ENCODE measurements at places on chromosomes 1 and 21.
A peak's percentile ranks its signal among the peaks of the same experiment; 100 is the strongest.

DNA sequence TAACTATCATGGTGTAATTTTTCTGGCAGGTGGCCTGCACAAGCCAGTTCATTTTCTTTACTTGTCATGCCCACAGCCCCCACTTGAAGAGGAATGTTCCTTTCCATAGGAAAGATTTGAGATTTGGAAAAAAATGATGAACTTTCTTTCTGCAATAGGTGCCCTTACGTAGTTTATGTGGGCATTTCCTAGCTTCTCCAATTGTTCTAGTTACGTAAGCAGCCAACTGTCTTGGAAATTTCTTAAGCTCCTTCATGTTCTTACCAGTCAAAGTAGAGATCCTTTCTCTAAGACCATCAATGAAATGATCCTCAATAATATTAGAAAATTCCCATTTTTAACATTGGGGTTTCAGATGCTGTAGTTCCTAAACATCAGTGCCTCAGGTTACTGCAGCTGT is 109.5 kb upstream of the F3 start:
- DNase-seq: no peak

DNA sequence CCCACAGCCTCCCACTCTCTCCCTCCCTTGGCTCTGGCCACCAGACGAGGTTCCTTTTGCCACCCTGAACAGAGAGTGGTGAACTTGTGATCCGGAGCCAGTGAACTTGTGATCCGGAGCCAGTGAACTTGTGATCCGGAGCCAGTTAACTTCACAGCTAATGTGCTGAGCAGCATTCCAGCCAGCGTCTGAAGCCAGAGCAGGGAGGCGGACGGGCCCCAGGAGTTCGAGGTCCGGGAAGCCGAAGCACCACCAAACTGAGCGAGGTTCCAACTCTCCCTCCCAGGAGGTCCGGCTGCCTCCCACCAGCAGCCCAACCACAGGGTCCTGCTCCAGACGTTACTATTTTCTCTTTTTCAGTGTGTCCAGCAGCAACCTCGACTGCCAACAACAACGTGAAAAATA is 85.8 kb downstream of the SYF2 start:
- DNase-seq: no peak

- no peak for DNase-seq
These were observed 2.1 kb upstream of the CAPN9 start for GRCh38 chr1:230745071-230745470.

DNA sequence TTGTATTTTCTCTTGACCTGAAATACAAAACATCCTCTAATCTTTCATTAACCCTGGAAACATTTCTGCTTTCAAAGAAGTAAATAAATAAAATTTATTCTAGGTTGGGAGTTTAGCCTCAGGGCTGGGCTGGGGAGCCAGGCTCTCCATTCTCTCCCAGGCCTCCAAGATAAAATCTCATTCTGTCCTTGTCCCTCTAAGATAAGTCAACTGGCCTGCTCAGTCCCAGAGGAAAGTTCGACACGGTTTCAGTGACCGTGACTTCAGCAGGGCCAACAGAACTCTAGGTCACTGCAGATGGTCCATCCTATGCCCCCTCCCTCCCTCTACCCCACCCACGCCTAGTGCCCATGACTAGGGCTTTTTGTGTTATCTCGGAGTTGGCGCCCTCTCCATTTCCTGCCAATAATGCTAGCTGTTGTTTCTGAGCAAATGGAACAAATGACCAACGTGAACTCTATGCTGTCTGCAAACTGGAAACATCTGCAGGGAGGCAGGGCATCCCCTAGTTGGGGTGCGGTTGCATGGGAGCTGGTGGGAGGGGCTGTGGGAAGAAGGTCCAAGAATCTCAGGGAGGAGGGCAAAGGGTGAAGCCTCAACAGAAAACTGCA is 10.1 kb upstream of the ADORA3 start:
- DNase-seq: no peak

DNA sequence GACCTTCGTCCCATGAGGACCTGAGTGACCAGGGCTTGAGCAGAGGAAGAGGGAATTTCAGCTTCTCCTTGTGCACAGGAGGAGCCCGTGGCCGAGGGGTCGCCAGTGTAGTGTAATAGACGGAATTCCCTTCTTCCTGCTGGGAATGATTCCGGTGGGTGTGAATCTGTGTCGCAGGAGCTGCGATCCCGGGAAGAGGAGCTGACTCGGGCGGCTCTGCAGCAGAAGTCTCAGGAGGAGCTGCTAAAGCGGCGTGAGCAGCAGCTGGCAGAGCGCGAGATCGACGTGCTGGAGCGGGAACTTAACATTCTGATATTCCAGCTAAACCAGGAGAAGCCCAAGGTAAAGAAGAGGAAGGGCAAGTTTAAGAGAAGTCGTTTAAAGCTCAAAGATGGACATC is 34.4 kb downstream of the MAP3K21 start:
- DNase-seq: no peak

GRCh38 chr1:203206129-203206687 is 19.7 kb upstream of the CHI3L1 start:
- no peak for DNase-seq

GRCh38 chr1:70042090-70042731 is 163.2 kb downstream of the LRRC40 start:
- no peak for DNase-seq

GRCh38 chr21:38927776-38928175 is 122.0 kb downstream of the ETS2 start:
- DNase-seq: no peak

- no peak for DNase-seq
These were observed 6.6 kb upstream of the AMPD1 start for GRCh38 chr1:114701931-114702330.

DNA sequence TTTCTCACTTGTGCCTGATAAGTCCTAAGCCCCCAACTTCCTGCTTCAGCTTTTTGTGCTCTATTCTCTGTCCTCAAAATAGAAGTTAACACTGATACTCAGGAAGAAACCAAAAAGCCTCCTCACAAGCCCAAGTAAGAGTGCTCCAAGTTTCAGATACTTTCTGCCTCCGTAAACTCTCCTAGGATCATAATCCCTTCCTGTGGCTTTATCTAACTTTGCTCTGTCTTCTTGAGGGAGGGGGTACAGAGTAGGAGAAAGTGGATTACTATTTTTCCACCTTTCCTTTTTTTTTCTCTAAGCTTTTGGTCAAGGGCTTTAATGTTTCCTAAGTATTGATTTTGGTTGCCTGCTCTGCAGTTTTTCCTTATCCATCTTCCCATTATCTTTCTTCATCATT is 54.6 kb downstream of the DPH5 start:
- no peak for DNase-seq

DNA sequence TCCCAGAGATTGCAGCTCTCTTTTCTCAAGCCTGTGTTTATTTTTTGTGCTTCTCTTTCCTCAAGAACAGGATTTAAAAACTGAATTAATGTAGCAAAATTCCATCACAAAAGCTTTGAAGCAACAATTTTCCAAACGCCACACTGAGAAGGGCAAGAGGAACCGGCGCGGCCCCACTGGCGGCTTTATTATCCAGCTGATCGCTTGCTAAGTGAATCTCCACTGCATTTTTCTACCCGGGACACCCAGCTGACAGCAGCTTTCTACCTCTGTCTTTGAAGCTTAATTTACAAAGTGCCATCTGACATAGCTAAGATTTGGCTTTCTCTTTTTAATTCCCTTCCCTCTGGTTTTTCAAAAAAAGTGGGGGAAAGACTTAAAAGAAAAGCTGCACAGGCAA is 369.3 kb upstream of the C1orf174 start:
- DNase-seq: no peak

GRCh38 chr1:114550336-114550735 is 31.1 kb downstream of the BCAS2 start:
- DNase-seq: no peak

GRCh38 chr1:55067022-55067778 is 27.9 kb downstream of the PCSK9 start:
- no peak for DNase-seq

DNA sequence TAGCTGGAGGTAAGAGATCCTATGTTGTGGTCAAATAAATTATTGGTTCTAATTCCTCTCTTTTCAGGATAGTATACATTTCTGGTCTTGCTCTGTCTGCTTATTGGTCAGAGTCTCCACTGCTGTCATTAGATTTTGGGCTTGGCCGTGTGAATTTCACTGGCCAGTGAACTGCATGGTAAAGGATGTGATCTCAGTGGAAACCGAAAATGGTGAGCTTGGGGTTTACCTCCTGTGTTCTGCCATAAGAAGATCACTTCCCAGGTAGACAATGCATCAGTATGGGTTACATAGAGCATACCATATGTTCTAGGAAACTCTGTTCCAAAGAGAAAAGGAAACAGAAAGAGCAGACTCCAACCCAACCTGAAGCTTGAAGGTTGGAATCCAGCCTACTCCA is 1123.3 kb upstream of the B3GALT2 start:
- no peak for DNase-seq

DNA sequence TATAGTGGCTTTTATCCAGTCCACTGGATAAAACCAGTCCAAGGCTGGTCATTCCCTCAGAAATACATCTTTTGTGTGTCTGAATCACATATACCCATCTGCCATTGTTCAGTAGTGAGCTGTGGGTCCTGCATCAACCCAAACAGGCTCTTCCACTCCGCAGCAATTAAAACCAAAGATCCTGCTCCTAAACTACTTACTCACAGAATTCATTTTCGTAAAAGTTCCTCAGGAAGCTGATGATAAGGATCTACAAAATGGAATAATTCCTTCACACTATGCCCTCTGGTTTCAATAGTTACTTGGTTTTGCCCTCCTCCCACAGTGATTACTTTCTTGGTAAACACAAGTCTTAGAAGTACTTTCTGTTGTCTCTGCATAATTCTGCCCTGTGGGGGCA is 5.1 kb upstream of the MFSD2A start:
- no peak for DNase-seq

- no peak for DNase-seq
These were observed 9.0 kb upstream of the CDC20 start for GRCh38 chr1:43349594-43350306.

- peak; percentile 10 for DNase-seq
These were observed 48.5 kb upstream of the ACOT11 start for GRCh38 chr1:54499360-54500106.

DNA sequence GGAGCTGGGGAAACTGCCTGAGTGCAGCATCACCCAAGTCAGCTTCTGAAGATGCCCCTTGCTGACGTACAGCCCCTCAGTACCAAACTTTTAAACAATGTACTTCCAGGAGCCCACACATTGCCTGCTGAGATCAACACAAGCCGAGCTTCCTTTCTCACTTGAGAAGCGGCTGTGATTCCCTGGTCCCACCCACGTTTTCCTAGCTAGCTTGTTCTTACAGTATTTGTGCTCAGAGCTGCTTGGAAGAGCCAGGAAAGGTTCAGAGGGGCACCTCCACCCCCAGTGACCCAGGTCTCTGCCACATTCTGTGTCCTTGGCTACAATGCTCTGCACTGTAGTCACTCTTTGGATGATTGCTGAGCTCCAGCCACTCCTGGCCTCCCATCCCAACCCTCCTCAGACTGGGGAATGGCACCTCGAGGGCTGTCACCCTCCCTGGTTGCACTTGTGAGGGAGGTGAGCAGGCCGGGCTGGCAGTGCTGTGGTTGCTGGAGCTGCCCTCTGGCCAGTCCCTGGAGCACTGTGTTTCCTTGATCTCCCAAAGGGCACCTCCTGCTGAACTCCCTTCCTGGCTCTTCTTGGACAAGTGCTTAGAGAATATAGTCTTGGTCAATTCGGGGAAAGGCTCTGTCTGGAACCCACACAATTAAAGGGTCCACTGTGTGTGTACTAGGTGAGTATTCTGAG is 355.1 kb downstream of the AJAP1 start:
- DNase-seq: no peak

- DNase-seq: no peak
These were observed 735.9 kb downstream of the KCNT2 start for GRCh38 chr1:195872376-195872775.

GRCh38 chr1:15749399-15750291 is 7.3 kb downstream of the TMEM82 start:
- DNase-seq: no peak

GRCh38 chr1:29123053-29123886 is 433 bp downstream of the TMEM200B start:
- no peak for DNase-seq

DNA sequence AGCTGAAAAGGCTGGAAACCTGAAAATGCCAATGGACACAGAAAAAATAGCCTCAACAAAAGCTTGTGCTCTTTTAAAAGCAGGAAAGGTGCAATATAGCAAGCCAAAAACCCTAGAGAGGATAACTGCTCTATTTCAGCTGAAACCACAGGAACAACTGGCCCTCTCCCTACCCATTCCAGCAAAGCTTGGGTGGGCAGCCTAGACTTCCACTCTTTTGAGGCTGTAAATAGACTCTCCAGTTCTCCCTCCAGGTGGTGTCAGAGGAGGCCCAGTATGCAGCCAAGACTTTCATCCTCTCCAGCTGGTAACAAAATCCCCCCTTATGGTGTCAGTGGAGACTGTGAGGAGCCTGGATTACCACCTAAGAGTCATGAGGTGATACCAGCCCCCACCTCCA is 206.9 kb upstream of the PLD5 start:
- DNase-seq: no peak

- no peak for DNase-seq
These were observed 21.2 kb upstream of the MYOCOS start for GRCh38 chr1:171600862-171601261.

DNA sequence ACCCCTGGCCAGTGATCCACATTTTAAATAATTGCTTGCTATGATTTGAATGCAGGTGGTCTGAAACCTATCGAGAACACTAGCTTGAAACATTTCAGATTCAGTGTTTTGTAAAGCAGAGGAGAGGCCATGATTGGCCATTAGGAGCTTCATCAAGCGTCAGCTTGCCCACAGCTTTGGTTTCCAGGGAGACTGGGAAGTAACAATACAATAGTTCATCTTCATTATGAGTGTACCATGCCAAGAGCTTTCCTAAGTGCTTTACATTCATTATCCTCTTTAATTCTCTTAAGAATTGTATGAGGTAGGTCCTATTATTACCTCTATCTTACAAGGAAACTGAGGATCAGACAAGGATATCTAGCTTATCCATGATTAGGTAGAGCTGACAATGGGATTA is 27.7 kb upstream of the ATP5PO start:
- DNase-seq: no peak

DNA sequence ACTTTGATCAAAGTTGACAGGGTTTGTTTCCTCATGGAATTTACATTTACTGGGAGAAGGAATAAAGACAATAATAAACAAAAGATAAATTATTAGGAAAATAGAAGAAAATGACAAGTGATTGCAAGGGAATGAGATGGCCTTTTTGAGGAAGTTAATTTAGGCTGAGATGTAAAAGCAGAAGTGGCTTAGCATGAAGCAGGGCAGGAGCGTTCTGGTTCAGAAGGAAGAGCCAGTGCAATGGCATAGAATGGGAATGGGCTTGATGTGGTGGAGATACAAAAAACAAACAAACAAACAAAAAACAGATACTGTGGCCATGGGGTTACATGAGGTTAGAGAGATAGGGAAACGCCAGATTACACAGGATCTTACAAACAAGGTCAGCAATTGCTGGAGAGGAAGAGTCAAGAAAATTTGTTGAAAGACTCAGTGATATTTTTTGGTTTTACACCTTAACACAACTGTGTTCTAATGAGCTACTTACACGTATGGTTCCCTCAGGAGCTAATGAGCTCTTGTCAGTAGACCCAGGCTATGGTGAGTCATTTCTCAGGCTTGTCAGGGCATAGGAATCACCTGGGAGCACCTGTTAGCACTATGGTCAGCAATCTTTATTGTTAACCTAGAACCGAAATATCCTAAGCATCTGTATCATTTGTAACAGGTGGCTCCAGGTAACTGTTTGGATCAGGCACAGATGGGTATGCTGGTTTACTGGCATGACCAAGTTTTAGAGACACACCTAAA is 8.7 kb upstream of the CADM3 start:
- no peak for DNase-seq
